Stimulated activated CD4-positive, alpha-beta T cell treated with anti-CD3 and anti-CD28 coated beads, Interleukin-4, amount 100 ng/mL, for 24 hours (primary cell): ENCODE measurements at places on chromosomes 1 and 21.

DNA sequence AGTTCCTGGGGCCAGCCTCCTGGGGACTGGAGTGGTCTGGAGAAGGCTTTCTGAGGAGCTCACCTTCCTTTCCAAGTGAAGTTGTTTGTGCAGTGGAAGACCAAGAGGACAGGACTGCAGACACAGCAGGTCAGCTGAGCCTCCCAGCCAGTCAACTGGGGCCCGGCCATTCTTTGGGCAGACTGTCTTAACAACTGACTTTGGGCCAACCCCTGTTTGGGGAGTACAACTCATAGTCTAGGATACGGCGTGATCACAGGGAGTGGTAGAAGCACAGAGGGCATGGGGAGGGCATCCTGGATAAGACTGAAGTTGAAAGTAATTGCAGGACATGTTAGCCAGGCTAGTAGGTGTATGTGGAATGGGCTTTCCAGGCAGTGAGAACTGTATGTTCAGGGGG is 50.3 kb downstream of the PGM1 start:
- no peak for DNase-seq

GRCh38 chr1:89887270-89887669 is 66.4 kb downstream of the LRRC8D start:
- no peak for DNase-seq

GRCh38 chr1:235943581-235944114 is 76.9 kb upstream of the LYST start:
- DNase-seq = no peak

DNA sequence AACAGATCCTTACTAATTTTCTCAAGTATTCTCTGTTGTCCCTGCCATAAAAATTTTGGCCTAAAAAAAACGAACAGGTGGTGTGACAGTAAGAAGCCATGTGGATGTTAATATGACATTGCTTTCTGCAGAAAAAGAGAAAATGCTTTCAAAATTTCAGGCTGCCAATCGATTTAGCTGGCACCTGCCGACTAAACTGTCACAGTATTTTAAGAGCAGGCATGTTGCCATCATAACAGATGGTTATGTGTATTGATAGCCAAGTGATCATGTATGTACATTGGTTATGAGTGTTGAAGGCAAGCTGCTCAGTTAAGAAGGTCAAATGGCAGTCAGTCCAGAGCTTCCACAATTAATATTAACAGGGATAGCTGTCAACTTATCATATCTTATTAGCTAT is 1017.0 kb downstream of the MRPL39 start:
- DNase-seq = no peak

DNA sequence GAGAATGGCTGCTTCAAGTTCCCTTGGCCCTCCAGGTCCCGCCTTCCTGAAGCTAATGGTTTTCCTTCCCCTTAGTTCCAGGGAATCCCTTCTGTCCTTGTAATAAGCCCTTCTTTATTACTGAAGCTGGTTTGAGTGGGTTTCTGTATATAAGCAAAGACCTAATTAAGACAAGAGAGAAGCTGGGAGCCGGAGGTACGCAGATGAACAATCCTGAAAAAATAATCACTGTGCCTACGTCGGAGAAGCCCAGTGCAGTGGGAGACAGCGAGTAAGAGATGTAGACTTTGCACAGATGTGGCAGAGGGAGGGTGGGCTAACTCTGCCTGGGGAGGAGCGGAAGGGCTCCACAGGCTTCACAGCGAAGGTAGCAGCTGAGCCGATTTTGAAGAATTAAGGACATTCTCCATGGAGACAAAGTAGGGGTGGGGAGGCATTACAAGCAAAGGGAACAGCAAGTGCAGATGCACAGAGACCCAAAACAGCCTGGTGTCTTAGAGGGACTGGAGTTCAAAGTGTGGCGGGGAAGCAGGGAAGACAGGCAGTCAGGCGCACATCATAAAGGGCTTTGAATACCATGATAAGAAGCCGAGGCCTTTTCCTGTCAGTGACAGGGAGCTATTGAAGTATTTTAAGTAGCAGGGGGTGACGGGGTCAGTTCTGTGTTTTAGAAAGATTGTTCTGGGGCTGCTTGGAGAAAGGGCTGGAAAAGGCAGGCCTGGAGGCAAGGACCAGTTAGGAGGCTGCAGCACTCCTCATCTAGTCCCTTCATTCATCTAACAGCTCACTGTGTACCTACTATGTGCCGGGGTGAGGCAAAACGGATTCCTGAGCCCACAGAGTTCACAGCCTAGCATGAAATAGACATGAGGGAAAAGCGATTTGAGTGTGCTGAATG is 6.5 kb downstream of the RIMS3 start:
- DNase-seq = no peak

DNA sequence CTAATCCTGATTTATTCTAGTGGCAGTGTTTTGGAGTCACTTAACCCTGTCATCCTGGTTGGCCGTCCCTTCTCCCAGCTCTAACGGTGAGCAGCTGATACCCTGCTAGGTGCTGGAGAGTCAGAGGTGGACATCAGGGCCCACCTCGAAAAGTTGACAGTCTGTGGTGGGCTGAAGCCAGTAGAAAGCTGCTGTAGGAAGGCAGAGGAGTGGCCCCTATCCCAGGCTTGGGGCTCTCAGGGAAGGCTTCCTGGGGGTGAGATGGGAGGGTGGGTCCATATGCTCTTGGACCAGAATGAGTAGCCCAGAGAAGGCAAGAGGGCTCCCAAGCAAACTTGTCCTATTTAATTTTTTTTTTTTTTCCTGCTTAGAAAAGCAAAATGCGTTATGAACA is 475 bp upstream of the RPL5 start:
- no peak for DNase-seq

DNA sequence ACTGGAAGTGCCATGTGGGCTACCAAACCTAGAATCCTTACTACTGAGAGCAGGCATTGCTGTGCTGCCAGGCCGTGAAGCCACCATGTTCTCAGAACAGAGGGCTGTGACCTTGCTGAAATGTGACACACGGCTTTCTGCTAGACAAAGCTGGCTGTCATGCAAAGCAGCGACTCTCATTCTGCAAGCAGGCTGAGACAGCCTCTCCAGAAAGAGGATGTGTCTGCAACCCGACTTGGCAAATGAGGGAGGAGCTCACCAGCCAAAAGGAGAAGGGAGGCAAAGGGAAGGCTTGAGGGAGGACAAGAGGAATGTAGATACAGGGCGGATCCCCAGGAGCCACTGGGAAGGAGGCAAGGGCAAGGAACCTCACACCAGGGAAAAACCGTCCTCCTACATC is 85.7 kb upstream of the KRTAP19-8 start:
- DNase-seq = no peak

- no peak for DNase-seq
Measured at GRCh38 chr1:8742022-8742924, 75.2 kb downstream of the RERE start.

DNA sequence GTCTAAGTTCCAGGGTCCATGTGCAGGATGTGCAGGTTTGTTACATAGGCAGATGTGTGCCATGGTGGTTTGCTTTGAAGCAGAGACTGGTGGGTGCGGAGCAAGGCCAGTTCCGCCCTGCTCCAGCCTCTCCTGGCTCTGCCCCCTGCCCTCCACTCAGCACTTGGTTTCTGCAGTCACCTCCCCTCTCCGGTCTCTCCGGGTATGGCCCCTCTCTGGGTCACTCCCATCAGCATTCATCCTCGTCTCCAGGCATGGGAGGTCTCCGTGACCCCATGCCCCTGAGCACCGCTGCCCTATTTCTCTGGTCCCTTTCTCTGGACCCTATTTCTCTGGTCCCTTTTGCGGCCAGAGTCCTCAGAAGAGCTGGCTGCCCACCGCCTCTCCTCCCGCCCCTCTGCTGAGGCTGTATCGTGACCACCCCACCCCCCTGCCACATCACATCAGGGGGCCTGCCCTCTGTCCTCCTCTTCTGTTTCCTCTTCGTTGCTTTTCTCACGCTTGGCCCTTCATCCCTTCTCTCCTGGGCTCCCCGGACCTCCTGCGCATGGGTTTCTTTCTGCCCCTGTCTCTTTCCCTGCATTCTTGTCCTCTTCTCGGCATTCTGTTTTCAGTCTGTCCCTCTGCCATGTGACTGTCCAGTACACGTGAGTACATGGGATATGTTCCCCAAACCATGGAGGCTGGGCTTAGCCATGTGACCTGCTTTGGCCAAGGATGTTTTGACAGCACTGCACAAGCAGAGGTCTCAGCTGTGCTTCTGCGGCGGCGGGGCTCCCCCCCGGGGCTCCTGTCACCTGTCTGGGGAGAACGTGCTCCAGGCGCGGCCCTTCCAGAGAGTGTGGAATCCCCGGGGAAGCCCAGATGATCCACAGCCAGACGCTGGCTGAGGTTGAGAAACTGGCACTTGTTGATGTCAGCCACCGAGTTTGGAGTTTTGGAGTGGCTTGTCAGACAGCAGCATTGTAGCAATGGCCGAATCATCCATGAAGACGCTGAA is 54.4 kb upstream of the C1orf174 start:
- no peak for DNase-seq

GRCh38 chr1:161220002-161220401 is 3.4 kb downstream of the APOA2 start:
- no peak for DNase-seq

- DNase-seq = no peak
Measured at GRCh38 chr1:239545466-239545865, 159.1 kb downstream of the CHRM3 start.

DNA sequence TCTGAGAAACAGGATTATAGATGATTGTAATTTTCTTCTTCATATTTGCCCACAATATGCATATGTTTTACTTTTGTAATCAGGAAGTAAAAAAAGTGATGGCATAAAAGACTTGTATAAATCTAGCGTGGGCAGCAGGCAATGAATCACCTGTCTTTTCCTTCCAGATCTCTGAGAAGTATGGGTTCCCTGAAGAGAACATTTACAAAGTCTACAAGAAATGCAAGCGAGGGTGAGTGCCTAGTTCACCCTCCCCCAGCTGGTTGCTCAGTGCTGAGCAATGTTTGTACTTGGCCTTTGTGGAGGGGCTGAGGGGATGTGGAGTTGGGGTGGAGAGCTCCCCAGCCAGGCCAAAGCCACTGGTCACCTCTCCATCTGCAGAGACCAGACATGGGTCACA is 30.7 kb downstream of the GRHL3 start:
- peak; percentile 36 for DNase-seq

DNA sequence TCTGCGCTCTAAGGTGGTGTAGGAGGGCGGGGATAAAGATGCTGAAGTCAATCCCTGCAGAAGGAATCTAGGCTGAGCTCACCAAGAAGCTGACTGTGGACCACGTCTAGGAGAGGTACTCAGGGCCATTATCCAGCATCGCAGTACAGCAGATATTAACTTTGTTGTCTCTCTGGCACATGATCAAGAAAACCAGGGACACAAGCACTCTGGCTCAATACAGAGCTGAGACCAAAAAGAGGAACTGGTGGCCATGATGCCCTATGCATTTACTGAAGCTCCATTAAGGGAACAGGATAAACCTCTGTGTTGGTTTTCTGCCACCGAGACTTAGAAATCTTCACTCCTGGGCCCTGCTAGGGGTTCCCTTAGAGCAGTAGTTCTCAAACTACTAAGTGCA is 38.0 kb upstream of the ANGPTL7 start:
- DNase-seq = no peak

DNA sequence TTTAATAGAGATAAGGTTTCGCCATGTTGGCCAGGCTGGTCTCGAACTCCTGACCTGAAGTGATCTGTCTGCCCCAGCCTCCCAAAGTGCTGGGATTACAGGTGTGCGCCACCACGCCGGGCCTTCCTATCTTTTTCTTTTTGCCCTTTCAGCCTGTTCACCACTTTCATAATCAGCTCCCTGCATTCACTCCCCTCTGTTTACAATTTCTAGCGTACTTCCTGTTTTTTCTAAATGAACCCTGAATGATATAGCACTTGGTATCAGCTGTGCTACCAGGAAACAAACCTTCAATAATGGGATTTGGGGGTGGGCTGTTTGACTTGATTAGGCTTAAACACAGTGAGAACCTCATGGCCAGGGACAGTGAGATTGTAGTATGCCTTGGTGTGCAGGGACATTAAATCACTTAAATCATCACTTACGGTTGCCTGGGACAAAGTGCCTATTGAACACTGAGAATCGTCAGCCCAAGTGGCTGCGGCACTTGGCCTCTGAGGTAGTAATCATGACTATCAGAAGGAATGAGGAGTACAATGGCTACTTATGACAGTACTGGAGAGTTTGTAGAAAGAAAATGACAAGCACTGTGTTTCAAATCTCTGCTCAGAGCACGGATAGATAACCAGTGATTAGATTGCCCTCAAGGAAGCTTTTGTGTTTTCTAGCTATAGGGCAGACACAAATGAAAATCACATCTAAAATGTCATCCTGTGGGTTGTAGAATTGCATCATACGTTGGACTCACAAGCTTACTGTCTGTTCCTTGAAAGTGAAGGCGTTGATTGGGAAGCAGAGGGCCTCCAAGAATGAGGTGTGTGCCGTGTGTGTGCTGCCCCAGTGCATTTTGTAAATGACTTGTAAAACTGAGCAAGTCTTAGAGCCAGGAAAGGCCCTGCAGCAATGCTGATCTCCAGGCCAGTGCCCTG is 661.8 kb downstream of the MATN1 start:
- no peak for DNase-seq

DNA sequence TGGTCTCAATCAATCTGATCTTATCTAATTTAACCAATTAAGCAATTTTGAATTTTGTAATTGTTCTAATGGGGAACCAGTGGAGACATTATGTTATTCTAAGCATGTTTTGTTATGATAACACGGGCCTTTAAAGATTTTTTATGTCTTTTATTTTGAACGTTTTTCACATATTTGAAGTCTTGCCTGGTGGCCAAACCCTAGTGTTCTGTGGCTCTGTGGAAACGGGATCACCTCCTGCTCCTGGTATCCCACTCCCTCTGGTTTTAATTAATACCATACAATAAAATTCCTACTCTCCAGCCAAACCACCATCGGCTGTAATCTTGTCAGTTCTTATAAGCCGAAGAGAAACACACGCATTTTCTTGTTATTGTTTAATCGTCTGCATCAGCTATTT is 22.9 kb upstream of the LMO4 start:
- no peak for DNase-seq

DNA sequence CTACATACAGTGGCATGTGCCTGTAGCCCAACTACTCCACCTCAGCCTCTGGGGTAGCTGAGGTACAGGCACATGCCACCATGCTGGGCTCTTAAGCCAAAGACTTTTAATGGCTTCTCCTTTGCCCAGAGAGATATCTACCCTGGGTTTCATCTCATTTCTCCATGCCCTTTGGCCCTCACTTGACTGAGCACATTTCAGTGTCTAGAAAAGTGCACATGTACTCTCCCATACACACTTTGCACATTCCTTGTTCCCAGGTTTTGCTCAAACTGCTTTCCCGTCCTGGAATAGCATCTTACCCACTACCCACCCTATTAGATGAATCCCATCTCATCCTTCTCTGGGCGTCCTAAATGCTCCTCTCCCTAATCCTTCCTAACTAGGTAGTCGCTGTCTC is 10.2 kb upstream of the RXRG start:
- no peak for DNase-seq
